Caki2 (cell line): ENCODE measurements at places on chromosomes 16 and 17.
A peak's percentile ranks its signal among the peaks of the same experiment; 100 is the strongest.

- no peak for DNase-seq
These were observed 125.3 kb downstream of the TMEM114 start for GRCh38 chr16:8464979-8465378.

GRCh38 chr16:72673118-72673517, 374.8 kb downstream of the ZFHX3 start:
- peak; percentile 17 for DNase-seq

- DNase-seq = no peak
These were observed 1.5 kb upstream of the HIGD1B start for GRCh38 chr17:44846206-44846605.

DNA sequence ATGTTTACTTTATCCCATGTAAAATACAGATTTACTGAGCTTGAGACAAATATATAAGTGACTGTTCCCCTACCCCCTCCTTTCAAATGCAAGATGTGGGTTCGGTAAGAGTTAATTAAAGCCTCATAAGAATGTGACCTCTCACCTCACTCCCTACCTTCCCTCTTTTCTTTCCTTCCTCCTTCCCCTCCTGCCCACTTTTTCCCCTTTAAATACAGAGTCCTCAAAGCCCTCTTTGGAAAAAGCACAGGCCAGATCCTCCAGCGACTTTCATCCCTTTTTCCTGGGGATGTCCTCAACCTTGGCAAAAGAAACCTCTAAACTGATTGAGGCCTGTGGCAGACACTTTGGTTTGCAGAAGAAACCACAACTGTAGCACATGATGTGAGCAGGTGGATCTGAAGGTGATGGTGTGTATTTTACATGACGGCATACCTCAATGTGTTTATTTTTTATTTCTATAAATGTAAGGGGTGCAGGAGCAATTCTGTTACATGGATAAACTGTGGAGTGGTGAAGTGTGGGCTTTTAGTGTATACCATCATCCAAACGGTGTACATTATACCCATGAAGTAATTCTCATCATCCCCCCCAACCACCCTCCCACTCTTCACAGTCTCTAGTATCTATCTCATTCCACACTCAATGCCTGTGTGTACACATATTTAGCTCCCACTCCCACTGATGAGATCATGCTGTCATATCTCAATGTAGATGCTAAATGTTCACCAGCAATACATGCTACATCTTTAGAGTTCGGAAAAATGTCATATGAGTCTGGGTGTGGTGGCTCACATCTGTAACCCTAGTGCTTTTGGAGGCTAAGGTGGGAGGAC, 77.7 kb downstream of the XYLT1 start:
- DNase-seq = no peak

GRCh38 chr17:49545806-49546545, 29.7 kb upstream of the NXPH3 start:
- no peak for DNase-seq

DNA sequence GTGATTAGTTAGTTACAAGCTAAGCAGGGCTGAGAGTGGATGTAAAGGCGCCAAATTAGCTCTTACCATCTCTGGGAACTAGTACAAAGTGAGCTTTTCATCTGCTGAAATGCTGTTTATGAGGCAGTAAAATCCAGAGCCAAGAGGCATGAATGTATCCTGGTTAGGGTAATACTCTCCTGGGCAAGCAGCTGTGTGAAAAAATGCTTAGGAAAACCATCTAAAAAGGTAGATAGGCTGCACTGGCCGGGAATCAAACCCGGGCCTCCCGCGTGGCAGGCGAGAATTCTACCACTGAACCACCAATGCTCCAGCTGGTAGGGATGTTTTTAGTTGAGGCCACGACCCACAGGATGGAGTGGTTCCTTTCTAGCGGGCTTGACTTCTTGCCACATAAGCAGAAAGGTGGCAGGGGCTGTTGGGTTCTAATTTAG, 23.0 kb downstream of the VAC14 start:
- DNase-seq = no peak

DNA sequence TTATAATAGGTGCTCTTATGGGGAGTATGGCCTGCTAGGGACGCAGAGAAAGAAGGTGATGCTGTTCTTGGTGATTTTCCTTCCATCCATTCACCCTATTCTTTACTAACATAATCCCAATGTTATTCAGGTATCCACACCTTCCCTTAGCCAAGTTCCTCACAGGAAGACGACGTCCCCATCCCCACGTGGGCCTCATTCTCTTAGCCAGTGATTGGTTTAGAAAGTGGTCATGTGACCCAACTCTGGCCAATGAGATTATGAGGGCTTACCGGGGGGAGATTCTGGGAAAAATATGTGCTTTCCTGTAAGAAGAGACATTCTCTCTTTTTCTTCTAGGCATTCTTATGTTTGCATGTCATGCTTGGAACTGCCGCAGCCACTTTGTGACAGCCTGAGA, 474.7 kb downstream of the HAPSTR1 start:
- DNase-seq = no peak

DNA sequence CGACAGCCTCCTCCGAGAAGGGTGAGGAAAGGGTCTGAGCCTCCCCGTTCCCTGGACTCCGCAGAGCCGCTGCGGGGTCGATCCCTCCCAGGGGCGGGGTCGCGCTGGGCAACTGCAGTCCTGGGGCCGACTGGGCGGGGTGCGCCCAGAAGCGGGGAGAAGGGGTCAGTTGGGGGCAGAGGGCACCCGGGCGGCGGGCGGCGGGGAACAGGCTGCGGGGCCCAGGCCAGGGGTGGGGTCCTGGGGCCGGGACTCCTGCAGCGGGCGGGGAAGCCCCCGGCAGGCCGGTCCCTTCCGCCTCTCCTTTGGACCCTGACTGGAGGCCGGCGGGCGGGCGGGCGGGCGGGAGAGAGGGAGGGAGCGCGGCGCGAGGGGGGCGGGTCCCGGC, 352 bp downstream of the GGNBP2 start:
- DNase-seq = no peak

DNA sequence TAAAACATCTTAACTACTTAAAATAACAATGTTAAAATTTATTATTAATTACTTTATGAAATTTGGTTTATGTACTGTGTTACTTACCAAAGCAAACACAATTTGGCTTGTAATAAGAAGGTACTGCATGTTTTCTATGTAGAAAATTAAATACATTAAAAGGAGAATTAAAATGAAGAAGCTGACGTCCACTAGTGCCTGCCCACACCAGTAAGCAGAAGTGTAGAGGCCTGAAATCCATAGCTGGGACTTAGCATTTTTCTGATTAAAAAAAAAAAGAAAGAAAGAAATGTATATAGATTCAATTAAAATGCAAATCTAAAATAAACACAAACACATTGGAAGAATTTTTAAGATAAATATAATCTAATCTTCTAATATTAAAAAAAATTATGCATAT, 35.8 kb upstream of the ABCA9 start:
- no peak for DNase-seq

DNA sequence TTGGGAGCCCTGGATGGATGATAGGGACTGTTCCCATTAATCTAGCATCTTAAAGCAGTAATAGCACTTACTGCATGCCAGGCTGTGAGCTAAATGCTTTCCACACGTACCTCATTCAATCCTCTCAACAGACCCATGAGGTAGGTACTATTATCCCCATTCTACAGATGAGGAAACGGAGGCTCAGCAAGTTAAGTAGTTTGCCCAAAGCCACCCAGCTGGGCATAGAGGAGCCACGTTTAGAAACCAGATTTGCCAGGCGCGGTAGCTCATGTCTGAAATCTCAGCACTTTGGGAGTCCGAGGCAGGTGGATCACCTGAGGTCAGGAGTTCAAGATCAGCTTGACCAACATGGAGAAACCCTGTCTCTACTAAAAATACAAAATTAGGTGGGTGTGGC, 2.0 kb upstream of the RAI1 start:
- DNase-seq = no peak

DNA sequence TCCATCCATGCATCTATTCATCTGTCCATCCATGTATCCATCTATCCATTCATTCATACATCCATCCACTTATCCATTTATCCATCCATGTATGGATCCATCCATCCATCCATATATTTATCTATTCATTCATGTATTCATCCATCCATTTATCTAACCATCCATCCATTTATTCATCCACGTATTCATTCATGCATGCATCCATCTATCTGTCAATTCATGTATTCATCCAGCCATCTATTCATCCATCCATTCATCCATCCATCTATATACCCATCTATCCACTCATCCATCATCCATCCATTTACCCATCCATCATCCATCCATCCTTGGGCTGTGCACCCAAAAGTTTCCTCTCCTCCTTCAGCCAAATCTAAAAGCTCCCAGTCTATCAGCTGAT, 43.4 kb downstream of the GDE1 start:
- DNase-seq = no peak

DNA sequence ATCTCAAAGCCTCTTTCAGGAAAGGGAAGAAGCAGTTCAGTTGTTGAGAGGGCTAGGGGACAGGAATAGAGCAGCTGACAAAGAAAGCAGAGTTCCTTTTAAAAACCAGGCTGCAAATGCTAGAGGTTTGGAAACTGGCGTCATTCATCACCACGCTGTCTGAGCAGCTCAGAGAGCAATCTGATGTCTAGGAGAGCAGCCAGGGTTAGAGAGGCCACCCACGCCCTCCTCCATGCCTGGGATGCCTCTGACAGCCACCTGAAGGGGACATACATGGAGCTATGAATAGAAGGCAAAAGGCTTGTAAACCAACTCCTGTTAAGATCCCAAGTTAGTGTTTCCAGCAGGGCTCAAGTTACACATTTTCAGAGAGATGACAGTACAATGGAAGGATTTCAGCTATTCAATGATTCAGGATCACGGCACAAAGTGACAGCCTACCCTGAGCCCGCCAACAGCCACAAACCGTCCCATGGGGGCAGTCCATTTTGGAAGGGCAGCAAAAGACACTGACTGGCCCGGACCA, 12.4 kb downstream of the RAB5C start:
- DNase-seq = no peak

DNA sequence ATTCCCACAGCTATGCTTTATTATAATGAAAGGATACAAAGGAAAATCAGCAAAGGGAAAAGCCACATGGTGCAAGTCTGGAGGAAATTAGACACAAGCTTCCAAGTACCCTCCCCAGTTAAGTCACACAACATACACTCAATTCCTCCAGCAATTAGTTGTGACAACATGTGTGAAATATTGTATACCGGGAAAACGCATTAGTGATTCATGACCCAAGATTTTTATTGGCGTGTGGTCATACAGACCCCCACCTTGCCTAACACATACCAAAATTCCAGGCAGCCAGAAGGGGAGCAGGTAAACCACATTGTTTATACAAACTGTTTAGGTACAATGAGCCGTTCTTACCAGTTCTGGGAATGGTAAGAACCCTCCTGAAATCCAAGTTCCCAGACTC, 160.6 kb downstream of the CYB561 start:
- no peak for DNase-seq

GRCh38 chr16:17668386-17668785, 197.6 kb upstream of the XYLT1 start:
- no peak for DNase-seq

DNA sequence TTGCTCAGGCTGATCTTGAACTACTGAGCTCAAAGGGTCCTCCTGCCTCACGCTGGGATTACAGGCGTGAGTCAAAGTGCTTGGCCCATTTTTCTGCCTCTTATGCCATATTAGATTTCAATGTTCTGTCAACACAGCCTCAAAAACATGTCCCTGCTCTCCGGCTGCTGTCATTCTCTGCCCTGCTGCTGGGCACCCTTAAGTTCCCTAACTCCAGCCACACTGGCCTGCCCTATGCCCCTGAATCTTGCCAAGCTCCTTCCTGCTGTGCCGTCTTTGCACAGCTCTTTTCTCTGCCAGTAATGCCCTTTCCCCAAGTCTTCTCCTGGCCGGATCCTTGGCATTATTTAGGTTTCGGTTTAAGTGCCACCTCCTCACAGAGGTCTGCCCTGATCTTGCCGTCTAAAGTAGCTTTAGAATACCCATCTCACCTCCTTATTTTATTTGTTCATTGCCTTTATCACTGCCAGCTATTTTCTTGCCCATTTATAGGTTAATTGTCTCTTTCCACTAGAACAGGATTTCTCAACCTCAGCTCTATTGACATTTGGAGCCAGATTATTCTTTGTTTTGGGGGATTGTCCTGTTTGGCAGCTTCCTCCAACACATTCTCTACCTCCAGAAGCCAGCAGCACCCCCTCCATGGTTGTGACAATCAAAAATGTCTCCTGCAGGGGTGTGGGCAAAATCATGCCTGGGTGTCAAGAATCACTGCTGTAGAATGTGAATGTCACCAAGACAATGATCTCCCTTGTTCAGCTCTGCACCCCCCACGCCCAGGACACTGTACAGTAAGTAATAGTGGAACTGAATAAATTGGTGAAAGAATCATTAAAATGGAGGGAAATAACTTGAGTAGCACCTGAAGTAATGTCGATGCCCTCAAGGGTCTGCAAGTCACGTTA, 168.2 kb downstream of the CYLD start:
- DNase-seq = no peak

DNA sequence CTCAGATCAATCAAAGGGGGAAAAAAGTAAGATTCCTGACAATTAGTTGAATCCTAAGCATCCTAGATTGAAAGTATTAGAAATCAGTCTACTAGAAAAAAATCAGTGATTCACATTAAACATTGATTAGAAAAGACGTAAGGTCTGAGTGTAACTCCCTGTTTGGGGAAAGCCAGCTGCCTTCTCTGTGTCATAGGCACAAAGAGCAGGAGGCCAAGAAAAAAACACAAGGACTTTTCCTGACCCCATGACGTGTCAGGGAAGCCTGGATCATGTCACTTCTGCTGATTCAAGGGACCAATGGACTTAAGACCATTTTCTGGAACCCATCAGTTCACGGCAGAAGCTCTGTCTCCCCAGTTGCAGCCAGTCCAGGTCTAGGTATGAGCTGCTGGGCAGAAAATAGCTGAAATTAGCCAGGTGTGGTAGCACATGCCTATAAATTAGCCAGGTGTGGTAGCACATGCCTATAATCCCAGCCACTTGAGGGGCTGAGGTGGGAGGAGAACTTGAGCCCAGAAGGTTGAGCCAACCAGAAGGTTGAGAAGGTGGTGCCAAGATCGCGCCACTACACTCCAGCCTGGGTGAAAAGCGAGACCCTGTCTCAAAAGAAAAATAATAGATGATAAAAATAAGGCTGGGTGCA, 35.9 kb downstream of the RANBP10 start:
- DNase-seq = no peak

DNA sequence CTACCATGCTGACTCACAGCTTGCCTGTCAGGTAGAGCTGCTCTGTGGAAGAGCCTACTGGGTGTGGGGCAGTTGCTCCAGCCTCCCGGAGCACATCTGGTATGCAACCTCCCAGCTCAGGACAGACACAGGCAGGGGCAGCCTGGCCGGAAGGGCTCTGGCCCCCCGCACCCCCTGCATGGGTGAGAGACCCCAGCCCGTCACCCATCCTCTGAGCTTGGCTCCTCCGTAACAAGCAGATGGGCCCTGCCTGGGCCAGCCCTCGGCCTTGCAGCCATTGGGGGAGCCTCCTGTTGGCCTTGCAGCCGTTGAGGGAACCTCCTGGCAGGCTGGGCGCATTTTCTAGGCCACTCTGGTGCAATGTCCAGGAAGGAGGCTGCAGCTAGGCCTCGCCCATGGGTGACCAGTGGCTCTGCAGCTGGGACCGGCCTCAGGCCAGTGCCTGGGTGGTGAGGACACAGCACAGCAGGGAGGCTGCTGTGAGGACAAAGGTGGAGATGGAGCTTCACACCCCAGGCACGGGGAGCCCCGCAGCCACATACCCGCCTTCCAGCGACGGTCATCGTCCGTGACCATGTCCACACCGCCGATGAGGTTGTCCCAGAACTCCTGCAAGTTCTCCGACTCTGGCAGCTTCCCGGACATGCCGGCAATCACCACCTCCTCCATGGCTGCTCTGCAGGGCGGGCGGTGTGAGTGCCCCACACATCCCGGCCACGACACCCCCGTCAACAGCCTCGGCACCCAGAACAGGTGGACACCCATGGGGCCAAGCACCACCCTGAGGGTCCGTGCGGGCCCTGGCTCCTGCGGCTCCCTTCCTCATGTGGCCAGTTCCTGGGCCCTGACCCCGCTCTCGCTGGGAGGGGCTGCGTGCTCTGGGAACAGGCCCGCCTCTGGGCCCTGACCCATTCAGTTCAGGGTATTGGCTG, 2.0 kb downstream of the FASN start:
- no peak for DNase-seq
